Stimulated activated CD8-positive, alpha-beta memory T cell treated with anti-CD3 and anti-CD28 coated beads, Interleukin-7, amount 100 ng/mL, for 48 hours (primary cell): ENCODE measurements at places on chromosomes 5 and 9.

GRCh38 chr9:87849144-87849758 lies 33.4 kb upstream of the SPATA31E1 start:
- DNase-seq, result no peak

DNA sequence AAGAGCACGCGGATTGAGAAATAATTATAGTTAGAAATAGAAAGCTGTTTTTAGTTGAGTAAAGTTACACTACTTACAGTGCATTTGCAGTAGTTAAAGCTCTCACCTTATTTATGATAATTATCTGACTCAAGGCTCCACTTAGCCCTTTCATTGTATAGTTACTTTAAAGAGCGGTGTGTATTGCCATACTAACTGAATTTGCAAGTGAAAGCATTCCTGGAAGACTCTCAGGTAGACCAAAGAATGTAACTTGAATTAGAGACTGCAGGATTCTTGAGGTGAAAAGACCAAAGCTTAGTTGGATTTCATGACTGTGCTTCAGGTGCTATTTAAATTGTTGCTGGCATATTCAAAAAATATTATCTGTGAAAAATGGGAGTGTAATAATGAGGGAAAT lies 4.2 kb upstream of the RASA1 start:
- no peak for DNase-seq

DNA sequence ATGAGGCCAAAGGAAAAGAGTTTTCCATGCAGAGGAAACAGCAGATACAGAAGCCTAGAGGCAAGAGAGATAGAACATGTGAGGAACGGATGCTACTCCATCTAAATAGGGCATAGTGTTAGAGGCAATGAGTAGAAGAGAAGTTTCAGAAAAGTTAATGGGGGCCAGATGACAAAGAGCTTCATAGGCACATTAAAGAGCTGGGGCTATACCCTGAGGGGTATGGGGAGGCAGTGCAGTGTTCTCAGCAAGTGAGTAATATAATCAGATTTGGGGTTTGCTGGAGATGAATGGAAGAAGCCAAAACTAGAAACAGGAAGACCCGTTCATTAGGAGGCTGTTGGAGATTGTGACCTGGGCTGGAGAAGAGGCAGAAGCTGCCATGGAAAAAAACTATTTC lies 87.2 kb downstream of the GLIS3 start:
- no peak for DNase-seq

DNA sequence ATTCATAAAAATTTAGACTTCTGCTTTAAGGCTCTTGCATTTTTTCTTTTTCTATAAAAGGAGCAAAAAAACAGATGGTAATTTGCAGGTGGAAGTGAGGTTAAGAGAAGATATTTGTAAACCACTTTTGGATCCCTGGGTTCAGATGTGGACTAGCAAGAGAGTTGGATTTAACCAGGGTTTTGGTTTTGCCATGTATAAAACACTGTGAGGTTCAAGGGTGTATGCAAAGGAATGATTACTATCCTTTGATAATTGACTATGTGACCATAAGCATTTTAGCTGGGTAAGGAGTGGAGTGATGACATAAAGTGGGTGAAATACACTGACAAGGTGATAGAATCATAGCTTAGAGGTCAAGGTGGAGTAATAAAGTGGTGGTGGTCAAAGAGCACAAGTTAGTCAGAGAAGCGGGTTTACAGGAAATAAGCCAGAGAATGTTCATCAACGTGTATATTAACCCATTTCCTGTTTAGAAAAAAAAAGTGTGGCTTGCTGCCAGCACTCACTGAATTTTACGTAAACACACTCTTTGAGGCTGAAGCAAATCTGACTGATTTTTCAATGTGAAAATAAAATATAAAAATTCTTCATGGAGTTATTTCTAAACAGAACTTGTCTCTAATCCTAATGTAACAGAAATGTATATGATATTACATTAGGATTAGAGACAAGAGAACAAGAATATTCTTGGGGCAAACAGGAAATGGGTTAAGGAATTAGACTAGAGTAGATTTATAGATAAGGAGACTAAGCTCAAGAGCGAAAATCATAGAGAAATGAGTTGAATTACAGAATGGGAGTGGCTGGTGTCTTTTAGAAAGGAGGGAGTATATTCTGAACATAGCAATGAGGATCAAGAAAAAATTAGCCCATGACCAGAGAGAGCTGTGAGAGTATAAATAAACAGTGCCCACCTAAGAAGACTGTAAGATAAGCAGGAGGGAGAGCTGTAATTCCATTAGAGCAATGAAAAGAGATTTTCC lies 74.5 kb downstream of the CDKN2A start:
- DNase-seq, result no peak

GRCh38 chr9:5355226-5355625 lies 15.6 kb upstream of the RLN1 start:
- DNase-seq, result no peak

- no peak for DNase-seq
These were observed 62.5 kb downstream of the CYFIP2 start for GRCh38 chr5:157328277-157328912.

DNA sequence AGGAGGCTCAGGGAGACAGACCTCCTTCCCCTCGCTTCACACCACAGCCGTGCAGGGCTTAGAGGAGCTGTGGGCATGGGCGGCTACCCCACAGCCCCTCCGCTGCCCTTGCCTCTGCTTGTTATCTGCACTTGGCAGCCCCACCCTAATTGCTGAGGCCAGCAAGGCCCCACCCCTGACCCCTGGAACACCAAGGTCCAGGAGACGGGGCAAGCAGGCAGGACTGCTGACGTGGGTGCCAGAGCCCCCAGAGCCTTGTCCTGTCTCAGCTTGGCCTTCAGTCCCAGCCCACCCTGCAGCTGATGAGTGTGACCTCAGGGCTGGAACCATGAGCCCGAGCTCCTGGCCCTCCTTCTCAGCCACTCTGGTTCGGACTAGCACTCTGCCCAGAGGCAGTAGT lies 29.1 kb upstream of the NEURL1B start:
- DNase-seq, result no peak

GRCh38 chr5:39093352-39093751 lies 19.2 kb upstream of the RICTOR start:
- DNase-seq, result no peak

DNA sequence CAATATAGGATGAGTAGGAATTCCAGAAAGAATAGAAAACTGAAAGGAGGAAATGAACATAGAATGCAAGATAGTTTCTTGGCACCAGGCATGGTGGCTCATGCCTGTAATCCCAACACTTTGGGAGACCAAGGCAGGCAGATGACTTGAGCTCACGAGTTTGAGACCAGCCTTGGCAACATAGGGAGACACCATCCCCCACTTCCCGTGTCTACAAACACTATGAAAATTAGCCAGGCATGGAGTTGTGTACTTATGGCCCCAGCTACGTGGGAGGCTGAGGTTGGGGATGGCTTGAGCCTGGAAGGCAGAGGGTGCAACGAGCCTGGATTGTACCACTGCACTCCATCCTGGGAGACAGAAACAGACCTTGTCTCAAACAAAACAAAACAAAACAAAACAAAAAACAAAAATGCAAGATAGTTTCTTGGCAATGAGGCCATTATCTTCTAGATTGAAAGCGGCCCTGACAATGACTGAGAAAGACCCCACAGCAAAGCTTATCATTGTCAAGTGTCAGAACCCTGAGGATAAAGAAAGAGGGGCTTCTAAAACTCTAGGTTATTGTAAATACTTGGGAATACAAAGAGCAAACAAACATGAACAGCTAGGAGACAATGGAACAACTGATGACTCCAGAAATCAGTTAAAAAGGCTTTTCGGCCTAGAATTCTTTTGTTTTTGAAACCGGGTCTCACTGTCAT lies 9.2 kb downstream of the SQSTM1 start:
- no peak for DNase-seq

DNA sequence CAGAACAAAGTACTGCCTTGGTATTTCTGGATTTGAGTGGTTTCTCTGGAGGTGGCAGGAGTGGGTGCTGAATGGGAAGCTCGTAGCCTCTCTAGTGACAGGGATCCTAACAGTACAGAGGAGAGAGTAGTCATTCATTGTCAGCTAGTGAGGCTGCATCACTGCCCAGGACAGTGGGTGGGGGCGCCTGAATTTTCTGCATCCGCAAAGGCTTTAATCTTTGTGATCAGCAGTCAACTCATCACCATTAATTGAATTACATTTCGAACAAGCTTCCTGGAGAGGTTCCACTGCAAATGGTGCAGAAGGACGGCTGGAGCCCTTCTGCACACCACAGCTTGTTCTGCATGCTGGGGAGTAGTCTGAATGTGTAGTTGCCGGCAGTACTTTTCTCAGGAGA lies 77.5 kb downstream of the HSPA4 start:
- no peak for DNase-seq

DNA sequence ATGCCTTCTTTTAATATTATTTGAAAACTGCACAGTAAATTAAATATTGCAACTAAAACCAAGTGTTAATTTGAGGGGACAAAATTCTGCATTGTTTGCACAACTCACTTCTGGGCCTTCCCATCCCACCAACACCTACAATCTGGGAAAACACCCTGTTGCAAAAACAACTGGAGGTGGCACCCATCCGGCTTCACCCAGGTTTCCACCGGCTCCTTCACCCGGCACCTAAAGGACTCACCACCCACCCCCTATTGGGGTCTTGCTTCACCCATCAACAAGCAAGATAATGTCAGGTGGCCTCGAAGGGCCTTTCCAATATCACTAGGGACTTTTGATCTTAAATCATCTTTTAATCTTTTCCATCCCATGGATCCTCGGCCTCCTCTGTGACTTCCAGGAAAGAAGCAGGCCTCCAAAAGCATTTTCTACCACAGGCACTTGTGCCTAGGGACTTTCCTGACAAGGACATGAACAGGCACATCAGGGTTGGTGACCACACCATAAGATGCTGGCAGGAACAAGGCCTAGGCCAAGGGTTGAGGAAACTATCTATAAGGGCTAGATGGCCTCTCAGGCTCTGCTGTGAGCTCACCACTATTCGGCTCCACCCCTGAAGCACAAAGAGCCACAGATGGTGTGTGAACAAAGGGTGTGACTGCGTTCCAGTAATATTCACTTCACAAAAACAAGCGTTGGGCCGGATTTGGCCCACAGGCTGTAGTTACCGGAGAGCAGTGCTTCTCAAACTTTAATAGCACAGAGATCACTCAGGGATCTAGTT lies 205.1 kb downstream of the AUH start:
- DNase-seq, result no peak

- no peak for DNase-seq
These were observed 128.2 kb upstream of the IRX2 start for GRCh38 chr5:2879701-2880100.

GRCh38 chr5:6637022-6637421 lies 3.8 kb downstream of the SRD5A1 start:
- no peak for DNase-seq

- no peak for DNase-seq
These were observed 43.2 kb upstream of the ASTN2 start for GRCh38 chr9:117458066-117458465.

- DNase-seq, result peak; percentile 27
These were observed at the start of gene CERCAM for GRCh38 chr9:128420651-128421481. CERCAM (plus strand) TSS chr9:128420857; CDS start chr9:128420878, 21 bp downstream.

DNA sequence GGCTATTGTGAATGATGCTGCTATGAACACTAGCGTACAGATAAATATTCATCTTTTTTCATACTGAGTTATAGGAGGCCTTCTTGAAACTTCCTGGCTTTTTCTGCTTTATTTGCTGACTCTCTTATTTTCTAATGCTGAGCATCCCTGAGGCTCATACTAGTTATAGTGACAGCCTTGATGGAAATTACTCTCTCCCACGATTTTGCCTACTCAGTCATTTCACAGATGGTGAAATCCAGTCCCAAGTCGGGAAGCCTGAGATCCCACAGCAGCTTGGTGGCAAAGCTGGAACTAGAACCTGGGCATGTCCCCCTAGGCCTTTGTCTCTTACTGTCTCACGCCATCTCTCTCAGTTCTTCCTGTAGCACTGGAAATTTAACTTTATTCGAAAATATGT lies 22.4 kb downstream of the NANS start:
- DNase-seq, result no peak

- no peak for DNase-seq
These were observed 80.0 kb upstream of the TUT7 start for GRCh38 chr9:86434039-86434726.

GRCh38 chr9:72575666-72576065 lies 54.3 kb downstream of the TMC1 start:
- no peak for DNase-seq

- no peak for DNase-seq
These were observed 210.6 kb downstream of the PAX5 start for GRCh38 chr9:36823466-36823865.

DNA sequence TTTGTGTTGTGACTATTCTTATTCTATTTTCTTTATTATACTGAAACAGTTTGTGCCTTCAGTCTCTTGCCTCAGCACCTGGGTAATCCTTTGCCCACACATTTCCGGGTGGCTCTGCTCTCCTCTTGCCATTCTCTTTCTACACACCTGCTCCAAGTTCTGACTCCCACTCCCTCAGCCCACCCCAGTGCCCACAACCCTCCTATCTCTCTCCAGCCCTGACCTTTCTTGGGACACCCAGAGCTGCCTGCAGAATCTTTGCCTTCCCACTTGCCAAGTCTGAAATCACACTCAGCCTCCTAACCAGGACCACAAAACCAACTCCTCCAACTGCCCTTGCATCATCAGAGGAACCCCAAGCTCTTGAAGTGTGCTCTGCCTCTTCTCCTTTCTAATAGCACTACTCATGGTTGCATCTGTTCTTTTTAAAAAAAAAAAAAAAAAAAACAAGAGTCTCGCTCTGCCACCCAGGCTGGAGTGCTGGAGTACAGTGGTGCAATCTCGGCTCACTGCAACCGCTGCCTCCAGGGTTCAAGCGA lies 4.1 kb downstream of the SWI5 start:
- DNase-seq, result no peak

DNA sequence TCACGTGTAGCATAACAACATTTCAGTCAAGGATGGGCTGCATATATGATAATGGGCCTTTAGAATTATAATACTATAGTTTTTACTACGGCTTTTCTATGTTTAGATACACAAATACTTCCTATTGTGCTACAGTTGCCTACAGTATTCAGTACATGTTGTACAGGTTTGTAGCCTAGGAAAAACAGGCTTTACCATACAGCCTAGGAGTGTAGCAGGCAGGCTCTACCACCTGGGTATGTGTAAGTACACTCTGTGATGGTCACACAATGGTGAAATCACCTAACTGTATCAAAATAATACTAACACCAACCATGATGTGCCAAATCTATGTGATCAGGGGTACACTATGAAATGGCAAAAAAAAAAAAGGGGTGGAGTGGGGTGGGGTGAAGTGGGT lies 372.9 kb downstream of the ARL15 start:
- no peak for DNase-seq

DNA sequence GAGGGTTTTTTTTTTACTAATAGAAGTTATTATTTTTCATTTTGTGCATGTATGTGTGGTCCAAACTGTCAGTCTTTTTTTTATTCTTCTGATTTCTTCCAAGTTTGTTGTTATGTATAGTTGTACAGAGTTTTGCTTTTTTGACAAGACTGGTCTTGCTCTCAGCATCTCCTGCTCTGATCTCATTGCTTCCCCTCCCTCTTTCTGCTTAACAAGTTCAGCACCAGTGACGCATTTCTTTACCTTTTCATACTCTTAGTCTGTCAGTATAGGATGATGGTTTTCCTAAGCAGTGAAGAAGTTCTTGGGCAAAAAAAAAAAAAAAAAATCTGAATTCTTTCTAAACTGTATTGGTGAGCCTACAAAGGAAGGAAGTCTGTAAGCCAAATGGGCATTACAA lies 135.1 kb downstream of the CD180 start:
- no peak for DNase-seq

- DNase-seq, result no peak
These were observed 20.5 kb downstream of the ADRB2 start for GRCh38 chr5:148846930-148847329.

- no peak for DNase-seq
These were observed 61.5 kb downstream of the TSTD2 start for GRCh38 chr9:97571664-97572063.

GRCh38 chr5:150056075-150056443 lies 30.3 kb downstream of the CSF1R start:
- DNase-seq, result no peak
